MV-4-11 (cell line): ENCODE measurements at places on chromosomes 4 and X.

DNA sequence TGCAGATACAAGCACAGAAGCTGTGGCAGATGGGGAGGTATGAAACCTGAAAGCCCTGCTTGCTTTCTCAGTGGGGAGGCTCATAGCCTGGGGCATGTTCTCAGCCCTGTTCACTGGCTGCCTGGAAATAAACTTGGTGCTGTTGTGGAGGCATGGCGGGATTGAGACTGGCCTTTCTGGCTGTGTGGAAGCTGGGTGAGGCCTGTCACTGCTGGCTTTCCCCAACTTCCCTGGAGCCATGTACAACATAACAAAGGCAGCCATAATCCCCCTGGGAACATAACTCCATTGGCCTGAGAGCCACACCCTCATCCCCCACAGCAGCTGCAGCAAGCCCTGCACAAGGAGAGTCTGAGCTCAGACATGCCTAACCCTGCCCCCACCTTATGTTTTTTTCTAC is 237.7 kb upstream of the TLL1 start:
- DNase-seq: no peak

GRCh38 chr4:82049294-82049693 is 324.5 kb downstream of the HNRNPD start:
- no peak for DNase-seq

GRCh38 chr4:68948985-68949384 is 2.6 kb downstream of the UGT2A3 start:
- DNase-seq: no peak

- DNase-seq: no peak
Observed at GRCh38 chr4:182556580-182556979, 313.4 kb downstream of the TENM3 start.

DNA sequence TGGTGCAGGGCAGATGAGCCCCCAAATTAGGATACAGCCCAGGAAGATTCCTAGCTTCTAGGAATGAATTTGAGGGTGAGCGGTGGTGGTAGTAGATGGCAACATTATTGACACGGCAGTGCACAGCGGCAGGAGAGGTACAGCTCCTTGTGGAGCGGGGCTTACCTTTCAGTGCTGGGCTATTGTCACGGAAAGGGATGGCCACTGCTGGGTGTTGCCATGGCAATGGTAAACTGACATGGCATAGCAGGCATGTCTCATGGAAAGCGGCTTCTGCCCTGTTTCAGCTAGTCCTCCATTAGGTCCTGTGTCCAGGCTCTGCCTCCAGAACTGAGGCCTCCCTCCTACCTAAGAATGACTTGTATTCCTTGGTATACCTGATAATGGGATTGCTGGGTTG is 81.8 kb upstream of the WDR1 start:
- DNase-seq: no peak

GRCh38 chr4:2786794-2787229 is 6.1 kb upstream of the SH3BP2 start:
- no peak for DNase-seq

GRCh38 chr4:40196724-40197281 is at the start of gene RHOH:
TSS of gene RHOH (plus strand) at chr4:40197031. CDS start at chr4:40243387, 46,356 bp downstream.
- peak; percentile 91 for DNase-seq

GRCh38 chrX:10110984-10111363 is 45.8 kb upstream of the CLCN4 start:
- DNase-seq: peak; percentile 0

GRCh38 chr4:76886848-76887441 is 11.0 kb downstream of the SOWAHB start:
- DNase-seq: no peak
